ENCODE measurements at places on chromosomes 7 and 10.

- peak; percentile 90 for DNase-seq
These were observed at the start of gene SYPL1 for GRCh38 chr7:106112118-106112971. TSS of gene SYPL1 (minus strand) at chr7:106112312. CDS start at chr7:106112208, 104 bp downstream.

GRCh38 chr7:140079121-140079536 lies 16.4 kb upstream of the PARP12 start:
- DNase-seq = peak; percentile 32

GRCh38 chr7:154530136-154530535 lies 472.8 kb downstream of the PAXIP1 start:
- no peak for DNase-seq

GRCh38 chr7:92375013-92375412 lies 72.3 kb upstream of the GATAD1 start:
- DNase-seq = no peak

DNA sequence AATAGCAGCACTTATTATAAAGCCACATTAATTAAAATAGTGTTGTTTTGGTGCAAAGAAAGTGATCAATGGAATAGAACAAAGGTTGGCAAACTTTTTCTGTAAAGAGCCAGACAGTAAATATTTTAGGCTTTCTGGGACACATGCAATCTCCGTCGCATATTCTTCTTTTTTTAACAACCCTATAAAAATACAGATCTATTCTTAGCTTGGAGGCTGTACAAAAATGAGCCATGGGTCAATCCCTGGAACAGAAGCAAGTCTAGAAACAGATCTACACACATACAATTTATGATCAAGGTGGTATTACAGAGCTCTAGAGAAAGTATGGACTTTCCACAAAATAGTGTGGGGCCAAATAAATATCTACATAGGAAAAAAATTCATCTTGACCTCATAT lies 71.8 kb downstream of the ARHGAP21 start:
- no peak for DNase-seq

DNA sequence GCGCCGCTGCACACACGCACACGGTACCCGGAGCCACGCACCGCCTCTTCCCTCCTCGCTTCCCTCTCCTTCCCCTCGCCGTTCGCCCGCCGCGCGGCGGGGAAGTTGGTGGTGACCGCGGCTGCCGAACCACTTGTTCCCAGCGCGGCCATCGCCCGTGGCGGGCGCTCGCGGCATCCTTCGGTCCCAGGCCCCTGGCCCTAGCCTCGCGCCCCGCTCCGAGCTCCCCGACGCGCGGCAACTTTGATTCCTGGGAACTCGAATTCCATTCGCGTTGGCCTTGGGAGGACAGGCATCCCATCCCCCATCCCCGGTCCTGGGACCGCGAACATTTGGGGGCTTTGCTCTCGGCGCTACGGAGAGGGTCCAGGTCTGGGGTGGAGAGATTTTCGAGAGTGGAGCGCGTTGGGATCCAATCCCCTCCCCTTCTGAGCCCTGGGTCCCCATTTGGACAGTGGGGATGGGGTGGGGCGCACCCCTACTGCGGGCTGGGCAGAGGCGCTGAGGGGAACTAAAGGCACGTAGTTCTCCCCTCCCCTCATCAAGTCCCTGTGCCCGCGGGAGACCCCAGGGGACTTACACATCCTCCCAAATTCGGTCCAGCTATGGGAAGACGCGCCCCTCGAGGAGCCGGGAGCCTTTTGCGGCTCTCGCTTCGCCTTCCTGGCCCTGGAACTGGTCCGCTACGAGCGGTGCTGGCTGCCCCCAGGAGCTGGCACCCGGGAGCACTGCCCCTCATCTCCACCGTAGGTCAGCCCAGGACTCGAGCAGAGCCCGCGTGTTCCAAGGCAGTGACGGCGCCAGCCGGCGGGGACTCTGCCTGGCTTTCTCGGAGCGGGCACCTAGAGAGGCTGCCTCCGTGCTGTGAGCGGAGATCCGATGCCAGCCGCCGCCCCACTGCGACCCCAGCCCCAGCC lies 834 bp downstream of the CDH23 start:
- peak; percentile 82 for DNase-seq

DNA sequence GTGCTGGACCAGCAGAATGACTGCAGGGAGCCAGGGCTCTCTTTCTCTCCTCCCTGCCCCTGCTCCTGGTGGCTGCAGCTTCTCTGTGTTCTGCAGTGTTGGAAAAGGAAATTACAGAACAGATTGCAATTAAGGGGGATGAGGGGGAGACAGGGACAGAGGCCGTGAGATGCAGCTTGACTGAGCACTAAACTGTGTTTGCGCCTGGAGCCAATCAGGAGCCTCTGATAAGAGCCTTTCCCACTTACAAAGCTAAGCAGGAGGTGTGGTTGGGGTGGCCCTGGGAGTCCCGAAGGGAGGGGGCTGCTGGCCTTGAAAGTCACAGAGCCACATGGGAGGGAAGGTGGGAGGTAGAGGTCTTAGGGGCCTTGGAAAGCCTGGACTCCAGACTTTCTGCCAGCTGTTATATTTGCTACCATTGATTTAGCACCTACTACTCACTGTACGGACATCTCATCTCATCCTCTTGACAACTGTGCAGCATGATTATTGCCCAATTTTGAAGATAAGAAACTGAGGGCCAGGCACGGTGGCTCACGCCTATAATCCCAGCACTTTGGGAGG lies 26.7 kb downstream of the TRIM8 start:
- DNase-seq = peak; percentile 54

DNA sequence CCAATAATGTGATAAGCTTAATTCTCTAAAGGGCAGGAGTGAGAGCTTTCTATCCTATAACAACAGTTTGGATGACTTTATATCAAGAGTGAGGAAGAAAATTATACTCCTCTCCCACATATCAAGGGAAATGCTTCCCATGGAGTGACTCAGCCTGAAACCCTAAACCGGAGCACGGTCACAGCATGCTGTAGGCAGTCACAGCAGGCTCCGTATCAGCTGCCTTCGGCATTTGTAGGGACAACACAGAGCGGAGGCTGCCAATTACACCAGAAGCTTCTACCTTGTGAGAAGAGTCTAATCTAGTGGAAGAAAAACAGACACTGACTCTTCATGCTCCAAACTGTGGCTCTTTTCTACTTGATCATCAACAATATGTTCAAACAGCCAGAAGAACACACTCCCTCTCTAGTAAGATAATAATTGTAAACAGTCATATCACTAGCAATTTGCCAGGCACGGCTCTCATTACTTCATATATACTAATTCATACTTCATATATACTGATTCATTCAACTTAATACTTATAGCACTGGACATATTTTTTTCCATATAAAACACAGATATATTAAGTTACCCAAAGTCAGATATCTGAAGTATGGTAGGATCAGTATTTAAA lies 65.9 kb downstream of the DGKB start:
- DNase-seq = peak; percentile 51

- no peak for DNase-seq
These were observed 512.1 kb downstream of the RPS24 start for GRCh38 chr10:78545756-78546155.

DNA sequence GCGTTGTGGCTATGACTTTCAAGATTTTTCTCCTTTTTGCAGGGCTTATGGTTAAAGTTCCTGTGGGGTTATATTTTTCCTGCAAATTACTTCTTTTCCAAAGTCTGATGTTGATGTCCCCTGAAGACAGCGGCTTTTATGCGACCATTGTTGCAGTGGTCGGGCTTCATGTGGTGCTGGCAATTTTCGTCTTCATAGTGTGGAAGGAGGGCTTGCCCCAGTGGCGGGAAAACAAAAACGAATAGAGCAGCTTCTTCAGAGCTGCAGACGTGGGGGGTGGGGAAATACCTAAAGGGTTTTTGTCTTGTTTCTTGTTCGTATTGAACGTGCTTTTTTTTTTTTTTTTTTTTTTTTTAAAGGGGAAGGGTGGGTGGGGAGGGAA lies 53.8 kb downstream of the MCMBP start:
- no peak for DNase-seq

- no peak for DNase-seq
These were observed 386.2 kb downstream of the KCNMA1 start for GRCh38 chr10:77251297-77252013.

DNA sequence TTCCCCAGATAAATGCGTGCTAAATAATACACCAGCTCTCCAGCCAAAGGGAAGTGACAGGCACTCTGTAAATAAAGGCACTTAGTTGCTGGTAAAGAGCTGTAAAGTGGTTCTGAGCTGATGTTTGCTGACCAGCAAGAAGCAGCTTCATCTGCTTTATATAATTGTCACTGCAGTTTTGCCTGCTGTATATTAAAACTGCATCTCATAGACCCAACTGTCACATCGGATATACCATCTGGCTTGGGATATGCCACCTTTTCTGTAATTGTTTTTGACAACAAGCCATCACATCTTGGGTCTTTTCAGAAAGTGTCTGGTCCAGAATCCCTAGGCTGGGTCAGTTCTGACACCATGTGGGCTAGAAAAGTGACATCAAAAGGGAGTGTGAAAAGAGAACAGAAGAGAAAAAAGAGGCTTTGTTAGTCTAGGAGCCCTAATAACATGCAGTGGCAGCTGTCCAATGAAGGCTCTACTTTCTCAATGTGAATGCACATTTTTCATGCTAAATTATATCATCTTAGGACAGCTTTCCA lies 697.6 kb downstream of the KCNMA1 start:
- no peak for DNase-seq

DNA sequence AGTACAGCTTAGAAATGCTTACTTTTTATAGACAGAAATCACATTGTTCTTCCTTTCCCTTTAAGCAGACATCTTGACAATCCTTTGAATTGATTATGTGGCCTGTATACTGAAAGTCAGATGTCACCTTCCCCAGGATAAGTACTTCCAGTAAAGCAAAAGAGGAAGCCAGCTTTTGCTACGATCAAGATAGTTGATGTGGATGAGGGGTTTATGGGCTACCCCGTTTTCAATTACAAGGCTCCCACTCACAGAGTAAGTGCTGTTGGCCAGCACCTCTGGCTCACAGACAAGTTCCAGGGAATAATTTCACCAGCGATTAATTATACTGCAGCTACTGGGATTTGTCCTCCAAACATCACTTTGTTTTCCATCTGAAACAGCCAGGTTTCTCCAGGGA lies 95.1 kb upstream of the SAMD8 start:
- no peak for DNase-seq

GRCh38 chr7:34734771-34735170 lies 76.8 kb downstream of the NPSR1 start:
- no peak for DNase-seq

- no peak for DNase-seq
These were observed 70.2 kb upstream of the CCDC71L start for GRCh38 chr7:106731187-106731586.

DNA sequence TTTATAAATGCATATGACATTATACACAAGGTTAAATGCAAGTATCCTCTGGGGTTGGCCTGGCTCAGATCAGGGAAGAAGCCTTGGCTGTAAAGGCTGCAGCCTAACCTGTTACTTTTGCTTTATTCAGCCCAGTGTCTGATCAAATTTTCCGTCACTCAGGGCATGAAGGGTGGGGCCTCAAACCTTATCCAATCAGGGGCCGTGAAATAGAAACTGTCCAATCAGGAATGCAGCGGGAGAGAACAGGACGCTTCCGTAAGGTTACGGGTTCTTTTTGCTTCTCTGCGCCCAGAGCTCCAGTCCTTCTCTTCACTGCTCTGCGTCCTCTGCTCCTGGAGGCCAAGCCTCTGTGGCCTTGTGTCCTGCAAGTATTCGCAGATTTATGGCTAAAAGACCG lies at the start of gene ZNF716:
TSS of gene ZNF716 (plus strand) at position 274 of the 400 bp plus-strand sequence. CDS start at position 386, 112 bp downstream.
- DNase-seq = no peak

- peak; percentile 81 for DNase-seq
These were observed 106.5 kb upstream of the PRR15 start for GRCh38 chr7:29457141-29457561.

DNA sequence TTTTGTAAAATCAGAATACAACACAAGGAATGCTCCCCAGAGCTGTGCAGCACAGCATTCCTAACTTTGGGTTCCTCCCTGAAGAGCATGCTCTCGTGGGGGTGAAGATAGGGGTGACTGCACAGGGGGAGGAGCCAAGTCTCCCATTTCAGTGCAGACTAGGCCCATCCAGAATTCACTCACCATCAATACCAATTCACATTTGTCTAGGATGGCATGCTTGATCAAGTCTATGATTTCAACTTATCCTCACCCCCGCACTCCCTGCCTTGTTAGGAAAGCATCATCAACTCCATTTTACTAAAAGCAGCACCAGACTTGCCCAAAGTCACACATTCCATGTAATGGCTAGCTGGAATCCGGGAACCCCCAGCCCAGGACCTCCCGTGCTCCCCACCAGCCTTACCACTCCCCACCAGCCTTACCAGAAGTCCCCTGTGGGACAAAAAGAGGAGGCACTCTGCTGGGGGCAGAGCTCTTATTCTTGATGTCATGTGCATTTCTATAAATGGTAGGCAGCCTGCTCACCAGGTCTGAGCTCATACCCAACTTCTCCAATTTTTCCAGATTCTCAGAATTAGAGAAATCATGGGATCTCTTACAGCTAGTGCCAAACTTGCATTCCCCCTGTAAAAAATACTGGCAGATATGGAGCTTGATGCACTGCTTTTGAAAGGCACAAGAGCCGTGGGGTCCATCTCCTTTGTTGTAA lies 6.2 kb downstream of the PARP12 start:
- DNase-seq = no peak

- peak; percentile 60 for DNase-seq
These were observed 64.0 kb downstream of the OAT start for GRCh38 chr10:124354411-124355382.

DNA sequence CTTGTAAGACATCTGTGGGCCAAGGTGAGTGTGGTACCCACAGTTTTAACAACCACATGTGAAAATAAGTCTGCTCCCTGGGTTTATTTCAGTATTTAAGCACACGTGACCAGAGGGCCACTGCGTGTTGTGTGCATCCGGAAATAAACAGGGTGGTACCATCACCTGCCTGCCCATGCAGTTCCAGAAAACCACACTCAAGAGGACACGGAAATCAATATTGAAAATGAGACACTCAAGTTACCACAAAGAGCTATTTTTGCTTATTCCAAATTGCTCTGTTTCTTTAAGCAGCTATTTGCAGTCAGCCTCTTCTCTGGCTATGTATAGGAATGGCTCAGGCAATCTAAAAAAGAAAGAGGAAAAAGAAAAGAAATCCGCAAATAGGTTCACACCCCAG lies 71.8 kb upstream of the LOXL4 start:
- DNase-seq = no peak

- peak; percentile 45 for DNase-seq
These were observed 209.9 kb upstream of the GHITM start for GRCh38 chr10:83929399-83929798.

DNA sequence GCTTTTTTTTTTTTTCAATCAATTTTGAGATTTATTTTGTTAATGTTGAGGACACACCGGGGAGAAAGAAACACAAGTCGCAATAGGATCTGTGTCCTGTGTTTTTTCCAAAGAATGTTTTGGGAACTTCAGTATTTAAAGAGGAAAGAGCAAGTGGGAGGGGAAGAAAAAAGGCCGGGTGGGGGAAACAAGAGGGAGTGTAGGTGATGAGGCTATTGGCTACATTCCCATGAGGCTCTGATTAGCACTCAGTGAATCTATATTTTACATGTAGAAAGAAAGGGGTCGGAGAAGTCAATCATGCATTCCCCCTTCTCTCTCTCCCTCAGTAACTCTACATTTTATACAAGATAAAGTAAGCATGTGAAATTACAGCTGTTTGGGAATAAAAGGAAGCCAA lies 4.1 kb downstream of the ZNF680 start:
- DNase-seq = no peak

Measured in retina (tissue), 1 donor.